AG04450 (cell line): ENCODE measurements at places on chromosomes 2 and 18.

DNA sequence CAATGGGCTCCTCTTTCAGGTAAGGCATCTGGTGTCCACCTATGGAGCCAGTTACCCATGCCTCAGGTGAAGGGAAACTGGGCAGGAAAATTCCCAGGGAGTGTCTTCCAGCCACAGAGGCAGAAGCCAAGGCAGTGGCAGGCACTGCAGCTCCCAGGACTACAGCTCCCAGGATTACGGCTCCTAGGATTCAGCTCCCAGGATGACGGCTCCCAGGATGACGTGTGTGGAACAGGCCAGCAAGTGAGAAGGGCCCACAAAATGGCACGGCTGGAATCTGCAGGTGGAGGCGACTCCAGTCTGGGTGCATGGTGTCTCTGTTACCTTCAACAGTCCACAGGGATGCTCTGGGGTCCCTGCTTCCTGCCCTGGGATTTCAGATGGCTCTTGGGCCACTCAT is 92.1 kb downstream of the PTGR3 start:
- DNase-seq, result no peak

DNA sequence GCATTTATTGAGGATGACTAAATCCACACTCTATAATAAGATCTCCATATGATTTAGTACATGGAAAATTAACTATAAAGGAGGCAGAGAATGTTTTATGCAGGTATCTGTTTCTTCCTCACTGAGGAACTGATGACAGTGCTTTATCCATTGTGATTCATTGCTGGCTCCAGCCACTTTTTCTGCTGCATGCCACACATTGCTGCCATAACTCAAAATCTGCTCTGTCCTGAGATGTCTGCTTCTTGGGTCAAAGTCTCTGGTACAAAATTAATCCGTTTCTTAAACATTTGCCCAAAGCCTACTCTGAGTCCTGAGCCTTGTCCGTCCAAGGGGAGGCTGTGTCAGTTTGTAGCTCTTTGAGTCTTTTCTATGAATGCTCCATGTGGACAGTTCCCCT is 15.5 kb upstream of the ARHGAP28 start:
- DNase-seq, result no peak

DNA sequence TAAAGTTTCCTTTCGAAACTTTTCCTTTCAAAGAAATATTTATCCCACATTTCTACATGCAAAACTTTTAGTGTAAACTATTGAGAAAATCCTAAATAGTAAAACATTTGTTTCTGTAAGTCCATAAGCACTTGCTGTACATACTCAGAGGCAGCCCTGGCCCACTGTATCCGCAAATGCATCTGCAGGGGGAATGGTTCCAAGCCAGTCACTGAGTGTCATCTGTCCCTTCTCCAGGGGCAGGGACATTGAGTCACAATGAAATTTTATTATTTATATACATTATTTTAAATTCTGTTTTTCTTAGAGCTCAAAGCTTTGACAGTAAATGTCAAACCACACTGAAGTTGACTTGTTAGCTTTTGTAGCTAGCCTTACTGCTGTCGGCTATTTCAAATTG is 367.2 kb downstream of the MTX2 start:
- no peak for DNase-seq

- DNase-seq, result no peak
Observed at GRCh38 chr2:217049956-217050355, 190.1 kb upstream of the TNP1 start.

- no peak for DNase-seq
Observed at GRCh38 chr18:48004577-48004976, 74.1 kb upstream of the SMAD2 start.

- no peak for DNase-seq
Observed at GRCh38 chr18:31329787-31330438, 12.0 kb downstream of the DSG1 start.

GRCh38 chr18:75110846-75111415 is 98.0 kb downstream of the PTGR3 start:
- DNase-seq, result no peak

DNA sequence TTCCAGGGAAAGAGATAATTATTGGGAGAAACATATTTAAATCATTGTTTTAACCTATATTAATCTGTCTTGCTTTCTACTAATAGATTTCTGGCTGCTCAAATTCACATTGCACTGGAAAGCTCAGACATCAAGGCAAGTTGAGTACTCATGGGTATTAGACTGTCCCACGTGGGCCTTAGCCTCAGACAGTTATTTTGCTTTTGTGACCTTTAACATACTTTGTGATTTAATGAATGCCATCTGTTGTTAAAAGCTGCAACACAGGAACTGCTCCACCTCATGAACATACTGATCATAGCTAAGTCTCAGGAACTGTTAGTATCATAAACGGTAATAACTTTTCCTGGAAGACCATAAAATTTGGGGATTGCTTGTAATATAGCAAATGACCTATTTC is 2.7 kb upstream of the LCT start:
- DNase-seq, result peak; percentile 59

- no peak for DNase-seq
Observed at GRCh38 chr2:212274215-212274614, 264.4 kb downstream of the ERBB4 start.

- DNase-seq, result no peak
Observed at GRCh38 chr2:16092861-16093638, 152.7 kb downstream of the MYCN start.

DNA sequence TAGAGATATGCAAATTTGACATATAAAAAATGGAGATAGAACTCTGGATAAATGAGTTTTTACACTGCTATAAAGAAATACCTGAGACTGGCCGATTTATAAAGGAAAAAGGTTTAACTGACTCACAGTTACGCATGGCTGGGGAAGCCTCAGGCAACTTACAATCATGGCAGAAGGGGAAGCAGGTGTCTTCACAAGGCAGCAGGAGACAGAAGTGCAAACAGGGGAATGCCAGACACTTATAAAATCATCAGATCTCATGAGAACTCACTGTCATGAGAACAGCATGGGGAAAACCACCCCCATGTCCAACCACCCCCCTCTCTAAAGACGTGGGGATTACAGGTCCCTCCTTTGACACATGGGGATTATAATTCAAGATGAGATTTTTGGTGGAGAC is 1540.2 kb upstream of the SLC39A10 start:
- no peak for DNase-seq

- DNase-seq, result no peak
Observed at GRCh38 chr2:8494589-8494988, 187.3 kb upstream of the ID2 start.

- no peak for DNase-seq
Observed at GRCh38 chr2:112699984-112700667, 20.7 kb upstream of the NT5DC4 start.

GRCh38 chr18:31426021-31426420 is 21.5 kb upstream of the DSG3 start:
- DNase-seq, result no peak

GRCh38 chr2:102078773-102079172 is 63.8 kb upstream of the IL1R1 start:
- DNase-seq, result no peak

DNA sequence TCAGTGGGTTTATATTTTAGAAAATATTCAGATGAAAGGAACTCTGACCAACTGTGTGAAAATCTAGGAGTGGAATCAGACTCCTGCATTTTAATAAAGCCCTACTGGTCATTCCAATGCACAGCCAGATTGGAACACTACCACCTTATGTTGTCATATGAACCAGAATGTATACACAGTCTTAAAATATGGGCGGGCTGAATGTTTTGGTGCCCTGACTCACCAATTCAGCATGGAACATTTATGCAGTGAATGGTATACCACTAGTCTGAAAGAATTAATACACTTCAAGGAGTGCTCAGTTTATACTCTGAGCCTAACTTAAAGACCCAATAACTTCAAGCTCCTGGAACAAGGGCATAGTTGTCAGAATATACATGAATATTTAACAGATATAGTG is 280.9 kb upstream of the TCF4 start:
- no peak for DNase-seq

DNA sequence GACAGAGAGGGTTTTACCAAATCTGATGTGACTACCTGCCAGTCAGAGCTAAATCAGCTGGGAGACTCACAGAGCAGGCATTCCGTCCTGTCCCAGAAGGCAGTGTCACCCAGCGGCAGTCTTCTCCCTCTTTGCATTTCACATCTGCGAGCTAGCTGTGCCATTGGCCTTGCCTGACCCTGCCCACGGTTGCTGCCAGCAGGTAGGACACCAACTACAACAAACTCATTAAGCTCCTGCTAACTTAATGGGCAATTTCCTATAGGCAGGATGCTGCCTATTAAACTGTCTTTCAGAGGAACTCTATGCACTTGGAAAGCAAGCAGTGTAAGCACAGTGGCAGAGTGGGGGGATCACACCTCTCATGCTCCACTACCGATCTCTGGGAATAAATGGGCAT is 116.4 kb upstream of the CAPN13 start:
- no peak for DNase-seq

DNA sequence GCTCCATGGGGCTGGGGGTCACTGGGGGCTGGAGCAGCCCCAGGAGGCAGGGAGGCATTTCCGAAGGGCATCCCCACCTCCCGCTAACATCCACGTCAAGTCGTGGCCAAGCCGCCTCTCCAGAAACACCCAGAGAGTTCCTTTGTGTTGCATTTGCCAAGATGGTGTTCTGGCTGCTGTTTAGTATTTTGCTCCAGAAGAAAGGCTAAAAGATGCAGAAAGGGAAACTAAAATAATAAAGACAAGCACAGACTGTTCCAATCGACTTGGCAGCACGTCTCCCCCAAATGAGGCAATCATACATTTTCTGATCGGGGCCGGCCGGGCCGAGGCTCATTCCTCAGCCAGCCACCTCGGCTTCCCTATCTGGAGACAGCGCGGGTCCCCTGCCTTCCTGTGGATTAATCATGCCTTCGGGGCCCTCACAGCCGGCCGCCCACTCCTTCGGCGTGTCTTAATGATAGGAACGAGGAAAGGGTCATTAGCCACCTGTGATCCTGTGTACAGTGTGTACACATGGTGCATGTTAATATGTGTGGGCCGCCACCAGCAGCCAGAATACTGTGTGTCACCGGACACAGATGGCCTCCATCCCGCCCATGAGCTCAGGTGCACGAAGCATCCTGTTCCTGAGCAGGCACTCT is 169.2 kb downstream of the KLHL29 start:
- no peak for DNase-seq

DNA sequence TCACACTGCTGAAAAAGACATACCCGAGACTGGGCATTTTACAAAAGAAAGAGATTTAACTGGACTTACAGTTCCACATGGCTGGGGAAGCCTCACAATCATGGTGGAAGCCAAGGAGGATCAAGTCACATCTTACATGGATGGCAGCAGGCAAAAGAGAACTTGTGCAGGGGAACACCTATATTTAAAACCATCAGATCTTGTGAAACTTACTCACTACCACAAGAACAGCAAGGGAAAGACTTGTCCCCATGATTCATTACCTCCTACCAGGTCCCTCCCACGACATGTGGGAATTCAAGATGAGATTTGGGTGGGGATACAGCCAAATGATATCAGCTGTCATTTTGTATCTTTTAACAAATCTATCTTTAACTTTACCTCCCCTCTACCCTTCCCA is 251.1 kb upstream of the RASGRP3 start:
- no peak for DNase-seq

DNA sequence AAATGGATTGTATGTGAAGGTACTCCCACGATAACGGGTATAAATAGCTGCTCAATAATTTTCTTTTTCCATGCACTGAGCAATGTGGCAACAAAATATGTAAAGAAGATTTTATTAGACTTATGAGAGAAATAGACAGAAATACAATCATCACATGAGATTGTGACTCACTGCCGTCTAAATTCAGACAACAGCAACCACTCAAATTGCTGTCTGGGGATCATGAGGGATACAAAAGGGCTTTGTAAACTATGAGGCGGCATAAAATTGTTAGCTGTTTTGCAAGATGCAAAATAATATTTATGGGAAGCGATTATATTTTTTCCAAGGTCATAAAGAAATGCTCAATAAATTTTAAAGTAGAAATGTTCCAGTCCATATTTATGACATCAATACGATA is 259.1 kb upstream of the AGAP1 start:
- DNase-seq, result no peak

GRCh38 chr2:17822445-17823117 is 6.3 kb downstream of the MSGN1 start:
- DNase-seq, result no peak

DNA sequence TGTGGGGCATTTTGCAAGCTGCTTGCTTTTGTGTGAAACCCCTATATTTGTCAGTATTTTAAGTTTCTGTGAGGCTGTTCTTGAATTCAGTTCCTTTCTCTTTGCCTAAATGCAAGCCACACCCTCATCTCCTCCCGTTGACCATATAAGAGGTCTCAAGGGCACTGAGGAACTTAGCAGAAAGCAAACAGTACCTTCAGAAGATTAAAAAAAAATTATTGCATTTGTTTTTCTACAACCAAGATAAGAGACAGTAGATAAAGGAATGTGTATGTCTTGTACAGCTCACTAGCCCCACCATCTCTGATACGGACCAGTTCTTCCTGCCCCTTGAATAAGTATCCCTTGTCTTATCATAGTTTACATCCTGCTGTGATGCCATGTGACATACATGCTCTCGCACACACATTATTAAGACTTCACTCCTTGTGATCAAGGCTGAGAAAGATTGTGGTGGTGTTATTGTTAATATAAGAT is 64.2 kb downstream of the NPAS2 start:
- DNase-seq, result no peak

GRCh38 chr18:35343488-35343935 is 708 bp downstream of the ZNF24 start:
- no peak for DNase-seq

- no peak for DNase-seq
Observed at GRCh38 chr2:236963631-236964182, 122.0 kb upstream of the COPS8 start.

- no peak for DNase-seq
Observed at GRCh38 chr2:16250466-16250865, 310.1 kb downstream of the MYCN start.

GRCh38 chr2:61924895-61925663 is 19.6 kb downstream of the COMMD1 start:
- no peak for DNase-seq

- no peak for DNase-seq
Observed at GRCh38 chr18:34001376-34001775, 223.3 kb downstream of the NOL4 start.

GRCh38 chr2:181916726-181917718 is 25.5 kb downstream of the ITPRID2 start:
- DNase-seq, result no peak

DNA sequence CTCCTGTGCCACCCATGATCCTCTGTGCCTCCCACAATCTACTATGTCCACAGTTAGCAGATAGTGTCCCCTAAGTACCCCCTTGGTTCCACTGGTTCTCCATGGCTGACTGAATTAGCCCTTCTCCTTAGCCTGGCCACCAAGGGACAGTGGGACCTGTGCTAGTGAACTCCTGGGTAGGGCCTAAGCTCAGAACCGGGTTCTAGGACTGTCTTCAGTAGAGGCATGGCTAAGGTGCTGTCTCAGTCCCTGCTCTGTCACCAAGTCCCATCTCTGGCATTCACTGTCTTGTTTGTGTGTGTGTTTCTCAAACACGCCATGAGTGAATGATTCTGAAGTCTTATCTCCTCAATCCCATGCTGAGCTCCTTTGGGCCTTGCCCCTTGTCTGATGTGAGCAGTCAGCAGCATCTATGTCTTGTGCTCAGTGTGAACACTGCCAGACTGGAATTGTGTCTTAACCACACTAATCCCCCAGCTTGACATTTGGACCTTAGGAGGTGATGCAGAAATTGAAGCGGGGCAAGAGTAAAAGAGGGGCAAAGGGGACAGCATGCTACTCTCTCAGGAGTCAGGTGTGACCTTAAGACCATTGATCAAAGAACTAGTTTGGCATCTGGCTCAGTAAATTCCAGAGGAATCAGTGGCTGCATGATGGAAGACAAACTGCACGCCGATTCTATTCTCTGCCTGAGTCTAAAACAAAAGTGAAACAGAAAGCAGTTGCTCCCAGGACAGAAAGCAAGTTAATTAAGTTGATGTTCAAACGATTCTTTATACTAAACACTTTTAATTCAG is 190.5 kb downstream of the ALPK2 start:
- no peak for DNase-seq
